Right lobe of liver (tissue), 6 donors: ENCODE measurements at places on chromosomes 13 and 19.

- DNase-seq: no peak
These were observed 1.1 kb downstream of the CCDC97 start for GRCh38 chr19:41311072-41311471.

- peak; percentile 21 for DNase-seq
These were observed 6.1 kb downstream of the IL4I1 start for GRCh38 chr19:49890349-49891311.

DNA sequence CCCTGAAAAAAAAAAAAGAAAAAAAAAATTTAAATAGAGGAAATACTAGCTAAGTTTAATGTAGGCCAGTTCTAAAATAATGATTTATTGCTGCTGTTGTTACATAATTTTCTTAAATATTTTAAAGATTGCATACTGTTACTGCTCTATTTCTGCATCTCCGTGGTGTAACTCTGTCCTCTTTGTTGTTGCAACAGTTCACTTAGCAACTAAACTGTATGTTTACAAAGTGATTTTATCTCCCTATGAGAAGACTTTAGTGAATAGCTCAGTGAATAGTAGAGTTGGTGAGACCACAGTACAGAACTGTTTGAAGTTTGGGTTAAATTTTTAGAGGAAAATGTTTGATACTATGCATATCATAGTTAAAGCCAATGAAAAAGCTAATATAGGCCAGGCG is 19.4 kb downstream of the BRCA2 start:
- DNase-seq: no peak

DNA sequence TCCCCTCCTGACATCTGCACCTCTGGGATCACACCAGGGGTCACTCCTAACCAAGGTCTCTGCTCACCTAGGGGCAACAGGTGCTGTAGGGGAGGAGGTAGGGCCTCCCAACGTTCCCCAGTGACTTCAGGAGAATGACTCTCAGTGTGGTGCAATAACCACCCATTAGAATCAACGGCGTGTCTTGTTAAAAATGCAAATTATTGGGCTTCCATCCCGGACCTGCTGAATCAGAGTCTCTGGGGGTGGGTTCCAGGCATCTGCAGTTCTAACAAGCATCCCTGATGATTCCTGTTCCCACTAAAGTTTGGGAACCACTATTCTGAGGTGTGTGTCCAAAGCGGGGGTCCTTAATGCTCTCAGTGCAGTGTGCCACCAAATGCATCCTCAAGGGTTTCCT is 84.6 kb downstream of the CRYL1 start:
- DNase-seq: no peak
